Right atrium auricular region (tissue), 2 donors: ENCODE measurements at places on chromosomes 6 and 20.

DNA sequence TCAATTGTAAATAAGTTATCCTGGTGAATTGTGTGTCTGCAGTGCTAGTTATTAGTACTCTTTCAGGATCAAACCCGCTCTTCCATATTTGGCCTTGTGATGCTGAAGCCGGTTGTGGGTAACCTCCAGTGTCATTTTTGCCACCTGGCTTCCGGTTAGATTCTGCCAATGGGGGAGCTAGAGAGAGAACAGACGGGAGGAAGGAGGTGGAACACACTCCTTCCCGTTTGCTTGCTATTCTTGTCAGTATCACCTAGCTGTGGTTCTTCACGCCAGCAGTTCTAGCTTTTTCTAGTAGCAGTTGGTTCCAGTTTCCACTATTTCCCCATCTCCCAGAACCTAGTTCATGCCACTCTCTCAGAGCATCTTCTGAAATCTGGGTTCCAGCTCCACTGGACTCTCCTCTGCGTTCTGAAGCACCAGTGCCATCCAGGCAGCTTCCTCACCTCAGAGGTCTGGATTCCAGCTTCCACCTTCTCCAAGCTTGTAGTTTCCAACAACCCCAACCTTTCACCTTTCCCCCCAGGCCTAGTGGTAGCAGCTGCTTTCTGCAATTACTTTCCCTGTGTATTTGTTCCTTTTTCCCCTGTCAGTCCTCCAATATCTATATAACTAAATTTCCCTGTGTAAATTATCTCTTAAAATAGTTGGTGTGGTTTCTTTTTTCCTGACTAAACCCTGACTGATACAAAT is 46.9 kb upstream of the LOC128125822 start:
- no peaks in the 10 kb centered on the region for H3K36me3 ChIP-seq
- H3K27me3 ChIP-seq = no peaks in the 10 kb centered on the region
- DNase-seq = no peak
- H3K4me1 ChIP-seq = no peaks in the 10 kb centered on the region
- H3K4me3 ChIP-seq = no peak overlapping the region
- H3K27ac ChIP-seq = no peak overlapping the region

DNA sequence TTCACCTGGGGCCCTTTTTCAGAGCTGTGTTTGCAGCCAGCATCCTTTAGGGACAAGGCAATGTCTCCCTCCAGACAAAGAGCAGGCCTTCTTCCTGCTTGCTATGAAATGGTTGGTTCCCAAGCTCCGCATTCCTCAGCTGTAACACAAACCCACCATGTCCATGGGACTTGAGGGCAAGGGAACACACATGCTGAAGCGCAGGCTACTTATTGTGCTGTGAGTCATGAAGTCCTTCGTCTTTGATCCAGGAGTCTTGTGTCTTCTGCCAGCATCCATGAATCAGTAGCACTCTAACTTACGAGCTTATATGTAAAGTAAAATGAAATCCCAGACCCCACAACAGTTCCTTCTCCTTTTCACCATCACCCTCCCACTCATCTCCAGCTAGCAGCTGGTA is 59.0 kb downstream of the ANKRD60 start:
- no peak overlapping the region for H3K4me3 ChIP-seq
- no peaks in the 10 kb centered on the region for H3K4me1 ChIP-seq
- no peak overlapping the region for H3K27ac ChIP-seq
- H3K36me3 ChIP-seq = no peaks in the 10 kb centered on the region
- no peaks in the 10 kb centered on the region for H3K27me3 ChIP-seq

DNA sequence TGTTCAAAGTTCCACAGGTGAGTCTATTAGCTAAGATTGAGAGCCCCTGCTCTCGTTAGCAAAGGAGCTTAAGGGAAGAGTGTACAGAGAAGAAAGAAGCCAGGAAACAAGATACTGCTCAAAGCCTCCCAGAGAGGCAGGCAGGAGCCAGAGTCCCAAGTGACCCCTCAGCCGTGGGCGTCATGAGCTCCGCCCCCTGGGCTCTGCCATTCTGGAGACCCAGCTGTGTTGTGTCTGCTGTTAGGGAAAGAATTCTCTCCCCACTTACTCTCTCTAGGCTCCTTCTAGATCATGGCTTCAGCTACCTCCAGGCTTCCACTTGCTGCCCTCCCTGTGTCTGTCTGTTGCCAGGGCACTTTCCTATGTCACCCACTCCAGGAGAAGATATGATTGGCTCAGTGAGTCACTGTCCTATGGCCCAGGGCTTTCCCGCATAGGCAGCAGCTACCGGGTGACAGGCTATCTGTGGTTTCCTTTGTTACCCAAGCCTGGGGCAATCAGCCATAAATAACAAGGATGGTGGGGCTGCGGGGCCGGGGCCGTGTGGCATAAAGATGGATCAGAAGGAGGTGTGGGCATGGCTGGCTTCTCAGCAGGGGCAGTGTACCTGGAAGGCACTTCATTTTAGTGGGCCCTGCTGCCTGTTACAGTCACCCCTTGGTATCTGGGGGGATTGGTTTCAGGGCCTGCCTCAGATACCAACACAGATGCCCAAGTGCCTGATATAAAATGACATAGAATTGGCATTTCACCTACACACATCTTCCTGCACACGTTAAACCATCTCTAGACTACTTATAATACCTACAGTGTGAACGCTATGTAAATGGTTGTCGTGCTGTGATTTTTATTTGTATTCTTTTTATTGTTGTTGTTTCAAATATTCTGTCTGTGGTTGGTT is 118.9 kb downstream of the ARMC2 start:
- no peaks in the 10 kb centered on the region for H3K36me3 ChIP-seq
- H3K4me1 ChIP-seq = peaks cover 52% of the 10 kb centered on the region
- no peak overlapping the region for H3K4me3 ChIP-seq

DNA sequence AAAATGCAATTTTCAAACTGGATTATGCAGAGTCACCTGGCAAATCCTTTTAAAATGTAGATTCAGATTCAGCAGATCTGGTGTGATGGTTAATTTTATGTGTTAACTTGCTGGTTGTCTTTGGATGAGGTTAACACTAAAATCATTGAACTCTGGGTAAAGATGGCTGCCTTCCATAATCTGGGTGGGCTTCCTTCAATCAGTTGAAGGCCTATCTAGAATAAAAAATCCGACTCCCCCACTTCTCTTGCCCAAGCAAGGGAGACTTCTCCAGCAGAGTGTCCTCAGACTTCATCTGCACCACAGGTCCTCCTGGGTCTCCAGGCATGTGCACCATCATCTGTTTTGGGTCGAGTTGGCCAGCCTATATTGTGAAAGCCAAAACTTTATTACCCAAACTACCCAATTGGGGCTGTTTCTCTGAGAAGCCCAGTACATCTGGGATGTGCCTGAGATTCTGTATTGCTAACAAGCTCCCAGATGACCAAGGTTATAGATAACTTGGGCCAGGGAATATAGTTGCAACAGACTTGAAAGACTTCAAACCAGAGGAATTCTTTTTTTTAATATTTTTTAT is 1.6 kb upstream of the SLC17A5 start:
- DNase-seq = no peak
- no peaks in the 10 kb centered on the region for H3K27me3 ChIP-seq
- no peaks in the 10 kb centered on the region for H3K36me3 ChIP-seq
- peak overlapping the region; percentile 97 for H3K27ac ChIP-seq
- H3K4me1 ChIP-seq = peaks cover 22% of the 10 kb centered on the region

DNA sequence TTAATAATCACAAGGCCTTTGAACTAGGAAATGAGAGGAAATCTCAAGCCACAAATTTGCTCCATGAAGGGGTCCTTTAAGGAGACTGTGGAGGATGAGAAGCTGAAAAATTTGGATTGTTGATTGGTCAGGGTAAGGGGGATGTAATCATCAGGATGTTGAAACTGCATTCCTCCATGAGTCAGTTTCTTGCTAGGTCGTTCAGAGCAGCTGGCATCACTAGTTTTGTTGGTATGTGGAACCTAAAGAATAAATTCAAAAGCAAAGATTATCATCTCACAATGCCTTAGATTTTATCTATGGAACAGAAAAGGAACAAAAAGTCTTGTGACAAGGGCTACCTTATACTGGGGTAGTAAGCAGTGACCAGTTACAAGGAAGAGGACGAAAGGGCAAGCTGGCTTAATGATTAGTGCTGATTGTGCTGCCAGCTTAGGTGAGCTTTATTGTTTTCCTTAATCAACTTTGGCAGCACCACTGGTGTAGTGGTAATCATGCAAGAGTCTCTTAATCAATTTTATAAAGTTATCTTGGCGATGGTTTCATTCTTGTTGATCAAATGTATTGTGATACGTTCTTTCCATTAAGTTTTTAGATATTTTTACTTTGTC is 36.6 kb downstream of the CRISP2 start:
- H3K4me1 ChIP-seq = no peaks in the 10 kb centered on the region
- DNase-seq = no peak
- H3K27me3 ChIP-seq = no peaks in the 10 kb centered on the region
- H3K36me3 ChIP-seq = no peaks in the 10 kb centered on the region

- no peaks in the 10 kb centered on the region for H3K4me1 ChIP-seq
- no peak overlapping the region for H3K27ac ChIP-seq
- DNase-seq = no peak
- no peaks in the 10 kb centered on the region for H3K36me3 ChIP-seq
- H3K4me3 ChIP-seq = no peak overlapping the region
- H3K27me3 ChIP-seq = no peaks in the 10 kb centered on the region
Measured at GRCh38 chr20:45154183-45154582, 20.5 kb upstream of the PI3 start.

DNA sequence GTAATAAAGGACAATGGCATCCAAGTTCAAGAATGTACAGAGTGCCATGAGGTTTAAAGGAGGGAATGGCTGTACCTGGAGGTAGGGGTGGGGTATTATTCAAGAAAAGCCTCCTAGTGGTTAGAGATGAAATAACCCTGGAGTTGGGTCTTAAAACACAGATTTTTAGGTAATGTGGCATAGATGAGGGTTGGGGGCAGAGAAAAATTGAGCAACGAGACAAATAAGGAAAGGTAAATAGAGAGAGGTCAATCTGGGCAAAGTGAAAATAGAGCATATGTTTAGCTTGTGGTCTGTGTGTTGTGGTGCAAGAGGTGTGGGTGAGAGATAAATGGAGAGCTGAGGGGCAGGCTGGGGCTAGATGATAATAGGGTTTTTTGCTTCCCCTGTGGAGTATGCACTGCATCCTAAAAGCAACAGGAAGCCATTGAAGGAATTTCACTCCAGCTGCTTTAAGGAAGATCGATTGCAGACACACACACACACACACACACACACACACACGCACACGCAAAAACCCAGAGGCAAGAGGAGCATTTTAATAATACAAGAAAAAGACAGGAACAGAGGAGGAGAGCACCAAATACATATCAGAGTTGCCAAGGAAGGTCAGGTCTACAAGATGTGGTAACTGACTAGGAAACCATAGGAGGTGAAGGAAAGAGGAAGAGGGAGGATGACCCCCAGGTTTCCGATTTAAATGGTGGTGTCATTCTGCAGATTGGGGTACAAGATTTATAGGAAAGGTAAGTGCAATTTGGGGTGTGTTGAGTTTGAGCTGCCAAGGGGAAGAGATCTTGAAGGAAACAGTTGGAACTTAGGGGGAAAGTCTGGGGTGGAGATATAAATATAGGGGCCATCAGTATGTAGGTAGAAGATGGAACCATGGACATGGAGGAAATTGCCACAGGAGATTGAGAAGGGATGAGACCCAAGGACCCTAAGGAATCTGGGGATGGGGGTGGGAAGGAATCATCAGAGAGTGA is 31.3 kb upstream of the ADGRF1 start:
- no peaks in the 10 kb centered on the region for H3K4me1 ChIP-seq
- no peaks in the 10 kb centered on the region for H3K27me3 ChIP-seq
- no peaks in the 10 kb centered on the region for H3K36me3 ChIP-seq
- no peak for DNase-seq
- no peak overlapping the region for H3K4me3 ChIP-seq

- H3K4me1 ChIP-seq = no peaks in the 10 kb centered on the region
- H3K27ac ChIP-seq = no peak overlapping the region
- no peaks in the 10 kb centered on the region for H3K36me3 ChIP-seq
- DNase-seq = no peak
- peak overlapping the region; percentile 39 for H3K4me3 ChIP-seq
Measured at GRCh38 chr6:44275271-44275748, 5.1 kb downstream of the TMEM151B start.

- H3K4me1 ChIP-seq = peaks cover 14% of the 10 kb centered on the region
- H3K4me3 ChIP-seq = no peak overlapping the region
- H3K27ac ChIP-seq = no peak overlapping the region
Measured at GRCh38 chr20:51763965-51764602, 4.1 kb downstream of the ATP9A start.

DNA sequence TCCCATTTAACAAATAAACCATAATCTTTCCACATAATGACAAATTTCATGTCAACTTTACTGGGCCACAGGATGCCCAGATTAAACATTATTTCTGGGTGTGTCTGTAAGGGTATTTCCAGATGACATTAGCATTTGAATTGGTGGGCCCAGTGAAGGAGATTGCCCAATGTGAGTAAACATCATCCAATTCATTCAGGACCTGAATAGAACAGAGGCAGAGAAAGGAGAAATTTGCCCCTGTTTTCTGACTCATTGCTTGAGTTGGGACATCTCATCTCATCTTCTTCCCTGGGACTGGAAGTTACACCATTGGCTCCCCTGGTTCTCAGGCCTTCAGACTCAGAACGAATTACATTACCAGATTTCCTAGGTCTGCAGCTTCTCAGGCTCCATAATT is 142.9 kb downstream of the TPBG start:
- no peaks in the 10 kb centered on the region for H3K4me1 ChIP-seq
- H3K4me3 ChIP-seq = no peak overlapping the region
- no peaks in the 10 kb centered on the region for H3K27me3 ChIP-seq
- H3K36me3 ChIP-seq = no peaks in the 10 kb centered on the region

GRCh38 chr20:63626424-63627128 is at the start of gene GMEB2:
GMEB2 (minus strand) TSS chr20:63627101; CDS start chr20:63619397, 7,704 bp downstream.
- H3K36me3 ChIP-seq = no peaks in the 10 kb centered on the region
- no peak for DNase-seq
- no peaks in the 10 kb centered on the region for H3K27me3 ChIP-seq
- peak within 1 kb of the TSS; percentile 87 for H3K4me3 ChIP-seq

DNA sequence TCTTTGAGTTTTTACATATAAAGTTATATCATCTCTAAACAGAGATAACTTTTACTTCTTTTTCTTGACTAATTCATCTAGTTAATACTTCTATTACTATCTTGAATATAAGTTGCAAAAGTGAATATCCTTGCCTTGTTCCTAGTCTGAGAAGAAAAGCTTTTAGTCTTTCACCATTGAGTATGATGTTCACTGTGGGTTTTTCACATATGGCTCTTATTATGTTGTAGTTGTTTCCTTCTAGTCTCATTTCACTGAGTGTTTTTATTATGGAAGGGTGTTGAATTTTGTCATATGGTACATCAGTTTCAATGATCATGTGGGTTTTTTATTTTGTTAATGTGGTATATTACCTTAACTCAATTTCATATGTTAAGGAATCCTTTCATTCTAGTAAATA is 488.3 kb downstream of the COL12A1 start:
- H3K36me3 ChIP-seq = no peaks in the 10 kb centered on the region
- H3K27me3 ChIP-seq = no peaks in the 10 kb centered on the region
- no peak for DNase-seq
- H3K4me3 ChIP-seq = no peak overlapping the region

DNA sequence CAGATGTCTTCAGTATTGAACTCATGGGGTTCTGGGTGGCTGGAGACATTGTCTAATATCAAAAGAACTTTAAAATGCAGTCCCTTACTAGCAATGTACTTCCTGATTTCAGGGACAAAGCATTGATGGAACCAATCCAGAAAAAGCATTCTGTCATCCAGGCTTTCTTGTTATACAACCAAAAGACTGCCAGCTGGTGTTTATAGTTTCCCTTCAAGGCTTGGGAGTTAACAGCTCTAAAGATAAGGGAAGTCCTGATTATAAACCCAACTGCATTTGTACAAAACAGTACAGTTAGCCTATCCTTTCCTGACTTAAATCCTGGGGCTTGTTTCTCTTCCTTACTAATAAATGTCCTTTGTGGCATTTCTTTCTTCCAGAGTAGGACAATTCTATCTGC is 160.0 kb downstream of the COL21A1 start:
- H3K4me3 ChIP-seq = no peak overlapping the region
- H3K27ac ChIP-seq = peak overlapping the region; percentile 14
- H3K36me3 ChIP-seq = no peaks in the 10 kb centered on the region
- no peaks in the 10 kb centered on the region for H3K27me3 ChIP-seq
- no peak for DNase-seq
